ENCODE measurements at places on chromosomes 11 and 22.
A peak's percentile ranks its signal among the peaks of the same experiment; 100 is the strongest.

- no peak for DNase-seq
Measured at GRCh38 chr11:20311444-20311843, 52.1 kb upstream of the HTATIP2 start.

DNA sequence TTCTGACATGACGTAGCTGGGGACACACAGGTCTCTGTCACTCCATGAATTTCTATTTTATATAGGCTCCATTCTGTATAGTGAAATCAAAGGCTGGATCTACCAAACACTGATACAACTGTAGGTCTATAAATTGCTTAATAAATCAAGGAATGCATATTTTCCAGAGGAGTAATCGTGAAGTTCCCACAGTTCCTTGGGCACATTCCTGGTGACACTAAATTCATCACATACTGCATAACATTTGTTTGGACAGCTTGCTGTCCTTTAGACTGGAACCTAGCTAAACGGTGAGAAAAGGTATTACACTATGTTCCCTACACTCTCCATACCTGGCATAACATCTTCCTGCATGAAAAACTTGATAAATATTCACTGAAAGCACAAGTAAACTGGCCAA is 41.6 kb upstream of the UCP3 start:
- DNase-seq, result no peak

- no peak for DNase-seq
Measured at GRCh38 chr11:68677432-68677831, 6.9 kb upstream of the GAL start.

DNA sequence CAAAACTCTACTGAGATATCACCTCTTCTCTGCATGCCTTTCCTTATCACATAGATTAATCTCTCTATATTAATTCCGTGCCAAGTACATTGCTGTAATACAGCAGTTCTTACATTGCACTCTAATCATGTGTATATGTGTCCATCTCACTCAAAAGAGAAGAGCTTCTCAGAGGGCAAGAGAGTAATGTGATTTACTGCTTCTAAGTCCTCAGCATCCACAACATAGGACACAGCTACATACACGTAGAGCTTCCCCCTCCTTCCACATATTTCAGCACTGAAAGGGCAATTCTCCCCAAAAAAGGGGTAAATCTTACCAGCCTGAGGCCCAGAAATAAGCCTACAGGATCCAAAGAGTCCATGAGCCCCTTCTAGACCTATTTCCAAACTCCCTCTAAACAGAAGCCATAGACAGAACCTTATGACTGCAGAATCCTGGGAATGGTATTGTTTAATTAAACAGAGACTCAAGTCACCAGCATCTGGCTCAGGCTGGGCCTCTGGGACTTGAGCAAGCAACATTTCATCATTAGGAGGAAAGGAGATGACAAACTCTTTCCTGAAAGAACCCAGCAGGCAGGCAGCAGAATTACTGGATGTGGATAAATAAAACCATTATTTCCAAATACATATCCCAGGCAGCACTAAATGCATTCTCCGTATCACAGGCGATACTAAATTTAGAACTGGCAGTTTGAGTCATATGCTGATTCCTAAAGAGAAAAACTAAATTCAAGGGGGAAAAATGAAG is 87.2 kb downstream of the KCNC1 start:
- DNase-seq, result no peak

DNA sequence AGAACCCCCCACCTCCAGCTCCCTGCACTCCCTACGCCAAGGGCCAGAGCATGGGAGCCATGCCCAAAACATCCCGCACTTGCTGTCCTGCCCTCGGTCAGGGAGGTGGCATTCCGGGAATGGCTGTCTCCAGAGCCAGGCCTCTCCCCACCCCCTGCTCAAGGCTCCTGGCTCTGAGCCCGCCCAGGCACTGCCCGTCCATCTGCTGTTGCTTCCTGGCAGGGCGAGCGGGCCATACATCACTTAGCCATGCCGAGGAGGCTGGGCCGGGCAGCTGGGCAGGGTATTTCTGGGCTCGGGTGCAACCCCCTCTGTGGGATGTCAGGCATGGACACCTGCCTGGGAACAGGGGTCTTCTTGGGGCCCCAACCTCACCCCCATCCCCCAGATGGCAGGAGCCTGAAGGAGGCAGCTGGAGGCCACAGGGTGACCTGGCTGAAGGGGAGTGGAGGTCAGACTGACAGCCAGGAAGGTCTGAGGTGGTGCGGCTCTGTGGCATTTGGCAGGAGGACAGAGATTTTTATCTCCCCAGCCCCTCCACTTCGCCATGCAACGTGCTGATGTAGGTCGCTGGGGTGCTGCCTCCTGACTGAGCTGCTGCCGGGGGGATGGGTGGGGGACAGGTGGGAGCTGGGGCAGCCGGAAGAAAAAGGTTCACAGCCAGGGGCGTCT is 8.7 kb upstream of the CABP7 start:
- DNase-seq, result no peak

DNA sequence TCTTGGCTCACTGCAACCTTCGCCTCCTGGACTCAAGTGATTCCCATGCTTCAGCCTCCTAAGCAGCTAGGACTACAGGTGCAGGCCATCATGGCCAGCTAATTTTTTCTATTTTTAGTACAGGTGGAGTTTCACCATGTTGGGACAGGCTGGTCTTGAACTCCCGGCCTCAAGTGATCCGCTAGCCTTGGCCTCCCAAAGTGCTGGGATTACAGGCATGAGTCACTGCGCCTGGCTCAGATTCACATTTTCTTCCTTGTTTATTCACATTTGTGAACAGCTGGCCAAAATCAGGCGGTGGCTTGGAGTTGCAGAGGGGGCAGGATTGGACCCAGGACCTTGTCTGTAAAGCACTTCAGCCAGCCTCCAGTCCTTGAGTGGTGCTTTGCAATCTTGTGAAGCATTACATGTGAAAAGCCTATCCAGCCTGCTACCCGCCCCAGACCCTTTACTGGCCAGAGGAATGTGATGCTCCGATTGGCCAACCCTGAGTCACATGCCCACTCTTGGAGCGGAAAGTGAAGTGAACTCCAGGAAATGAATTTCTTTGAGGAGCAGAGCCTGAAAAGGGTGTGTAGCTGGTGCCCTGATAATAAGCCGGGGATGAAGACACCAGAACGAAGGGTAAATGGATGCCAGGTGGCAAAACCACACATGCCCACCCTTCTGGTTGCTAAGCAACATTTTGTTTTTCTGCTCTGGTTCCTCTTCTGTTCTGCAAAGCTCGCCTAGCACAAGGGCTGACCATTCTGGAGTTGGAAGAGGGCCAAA is 62.6 kb upstream of the PTPRJ start:
- DNase-seq, result no peak

DNA sequence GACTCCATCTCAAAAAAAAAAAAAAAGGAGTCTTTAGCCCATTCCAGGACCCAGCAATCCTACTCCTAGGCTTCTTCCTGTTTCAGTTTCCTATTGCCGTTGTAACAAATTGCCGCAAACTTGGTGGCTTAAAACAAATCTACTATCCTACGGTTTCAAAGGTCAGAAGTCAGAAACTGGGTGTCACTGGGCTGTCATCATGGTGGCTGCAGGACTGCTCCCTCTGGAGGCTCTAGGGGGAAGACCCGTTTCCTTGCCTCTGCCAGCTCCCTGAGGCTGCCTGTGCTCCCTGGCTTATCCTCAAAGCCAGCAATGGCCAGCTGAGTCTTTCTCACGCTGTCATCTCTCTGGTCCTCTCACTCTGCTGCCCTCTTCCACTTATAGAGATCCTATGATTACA is 8.7 kb upstream of the DAGLA start:
- no peak for DNase-seq

DNA sequence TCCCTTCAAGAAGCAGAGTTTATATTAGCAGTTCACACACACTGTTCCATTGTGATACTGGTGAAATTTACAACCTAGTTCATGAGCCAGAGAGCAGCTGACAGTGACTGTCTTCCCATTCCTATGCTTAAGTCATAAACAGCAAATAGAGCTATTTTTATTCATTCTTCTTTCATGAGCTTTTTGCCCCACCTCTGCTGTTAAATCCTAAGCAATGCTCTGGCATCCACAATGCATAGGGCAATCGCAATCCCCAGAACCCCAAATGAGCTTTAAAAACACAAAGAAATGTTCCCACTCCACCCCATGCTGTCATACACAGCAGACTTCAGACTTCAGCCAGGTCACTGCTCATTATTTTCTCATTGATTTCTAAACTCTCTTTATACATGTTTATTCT is 307.5 kb downstream of the ETS1 start:
- no peak for DNase-seq

DNA sequence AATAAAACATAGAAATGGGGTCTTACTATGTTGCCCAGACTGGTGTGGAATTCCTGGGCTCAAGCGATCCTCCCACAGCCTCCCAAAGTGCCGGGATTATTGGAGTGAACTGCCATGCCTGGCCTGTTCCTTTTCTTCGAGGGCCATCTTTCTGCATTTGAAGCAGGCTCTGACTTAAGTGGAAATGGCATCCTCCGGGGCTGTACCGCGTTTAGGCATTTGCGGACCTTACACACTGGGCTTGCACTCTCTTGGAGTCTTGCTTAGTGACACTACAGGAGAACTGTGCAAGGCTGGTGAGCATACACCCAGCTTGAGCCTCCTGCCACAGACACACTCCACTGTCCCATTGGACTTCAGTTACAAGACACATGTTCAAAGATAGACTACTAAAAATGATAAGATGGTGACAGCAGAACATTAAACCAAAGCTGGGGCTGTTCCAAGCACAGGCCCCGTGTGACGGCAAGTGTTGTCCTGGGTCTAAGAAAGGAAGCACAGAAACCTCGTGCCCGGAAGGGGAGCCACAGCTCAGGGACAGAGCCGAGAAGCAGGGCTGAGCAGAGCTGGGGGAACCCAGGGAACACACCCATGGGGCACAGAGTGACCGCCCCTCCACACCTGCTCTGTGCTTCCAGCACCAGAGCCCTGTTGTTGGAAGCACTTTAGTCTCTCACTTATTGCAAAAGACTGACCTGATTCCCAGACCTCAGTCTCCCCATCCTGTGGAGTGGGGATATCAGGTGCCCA is 59.0 kb upstream of the SHANK2 start:
- peak; percentile 6 for DNase-seq

DNA sequence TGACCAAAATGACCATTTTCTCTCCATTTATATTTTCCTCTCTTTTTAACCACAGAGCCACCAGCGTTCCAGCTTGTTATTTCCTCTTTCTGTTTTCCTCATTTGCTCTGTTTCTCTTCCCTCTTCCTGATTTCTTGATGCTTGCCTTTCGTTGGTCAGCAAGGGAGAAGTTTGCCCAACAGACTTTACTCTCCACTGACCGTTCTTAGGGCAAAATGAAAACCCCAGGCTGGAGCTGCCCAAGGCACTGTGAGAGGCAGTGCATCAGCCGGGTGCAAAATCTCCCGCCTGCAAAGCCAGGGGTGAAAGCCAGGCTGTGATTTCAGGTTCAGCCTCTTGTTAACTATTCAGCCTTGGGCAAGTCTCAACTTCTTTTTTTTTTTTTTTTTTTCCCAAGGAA is 26.1 kb upstream of the APLP2 start:
- DNase-seq, result no peak

DNA sequence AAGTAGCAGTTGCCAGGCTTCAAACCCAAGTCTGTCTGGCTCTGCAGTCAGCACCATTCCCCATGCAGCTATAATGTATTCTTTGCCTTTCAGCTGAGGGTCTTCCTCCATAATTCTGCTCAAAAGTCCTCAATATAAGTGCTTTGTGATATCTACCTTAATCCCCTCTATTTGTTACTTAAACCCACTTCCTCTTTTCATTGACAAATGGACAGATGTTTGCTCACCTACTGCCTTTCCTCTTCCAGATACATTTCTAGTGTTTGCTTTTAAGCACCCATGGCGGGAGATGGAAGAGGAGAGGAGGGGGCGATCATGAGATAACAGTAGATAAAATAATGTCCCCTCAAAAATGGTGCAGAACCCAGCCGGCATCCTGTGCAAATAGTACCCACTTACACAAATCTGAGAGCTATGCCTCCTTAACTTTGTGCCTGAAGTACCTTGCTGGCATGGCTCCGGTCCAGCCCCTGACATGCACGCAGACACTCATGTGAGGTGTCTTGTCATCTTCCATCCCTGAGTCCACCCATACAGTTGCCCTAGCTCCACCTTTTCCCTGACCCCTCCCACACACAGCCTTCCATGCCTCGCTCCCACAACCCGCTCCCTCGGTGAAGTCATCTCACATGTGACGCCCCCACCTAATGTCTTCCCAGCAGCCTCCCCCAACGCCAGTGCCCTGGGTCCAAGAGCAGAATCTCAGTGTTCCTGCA is 109.6 kb downstream of the TRIM29 start:
- no peak for DNase-seq

GRCh38 chr11:65014726-65015227 is 817 bp downstream of the ARL2 start:
- DNase-seq, result no peak

DNA sequence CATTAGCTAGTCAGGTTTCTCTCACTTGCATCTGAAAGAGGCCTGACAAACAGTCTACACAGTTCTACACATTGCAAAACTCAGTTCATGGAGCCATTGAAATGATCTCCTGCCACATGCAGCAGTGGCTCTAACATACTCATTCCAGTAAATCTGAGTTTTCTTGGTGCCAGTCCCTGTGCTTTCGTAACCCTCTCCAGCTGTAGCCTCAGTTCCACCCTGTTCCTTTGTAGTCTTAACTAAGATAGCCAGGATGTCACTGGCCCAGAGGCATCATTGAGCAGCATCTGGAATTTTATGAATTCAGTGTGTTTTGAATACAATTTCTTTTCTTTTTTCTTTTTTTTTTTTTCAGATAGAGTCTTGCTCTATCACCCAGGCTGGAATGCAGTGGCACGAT is 37.4 kb upstream of the ZBED5 start:
- no peak for DNase-seq

- DNase-seq, result no peak
Measured at GRCh38 chr11:30344085-30344484, 21.2 kb downstream of the ARL14EP start.
